AG09319 (cell line): ENCODE measurements at places on chromosomes 12 and 14.

GRCh38 chr14:80627745-80628144 lies 313.8 kb downstream of the CEP128 start:
- DNase-seq, result no peak

- DNase-seq, result no peak
Measured at GRCh38 chr12:4819654-4820053, 90.1 kb upstream of the KCNA1 start.

GRCh38 chr12:24297516-24297915 lies 348.0 kb upstream of the SOX5 start:
- DNase-seq, result no peak

DNA sequence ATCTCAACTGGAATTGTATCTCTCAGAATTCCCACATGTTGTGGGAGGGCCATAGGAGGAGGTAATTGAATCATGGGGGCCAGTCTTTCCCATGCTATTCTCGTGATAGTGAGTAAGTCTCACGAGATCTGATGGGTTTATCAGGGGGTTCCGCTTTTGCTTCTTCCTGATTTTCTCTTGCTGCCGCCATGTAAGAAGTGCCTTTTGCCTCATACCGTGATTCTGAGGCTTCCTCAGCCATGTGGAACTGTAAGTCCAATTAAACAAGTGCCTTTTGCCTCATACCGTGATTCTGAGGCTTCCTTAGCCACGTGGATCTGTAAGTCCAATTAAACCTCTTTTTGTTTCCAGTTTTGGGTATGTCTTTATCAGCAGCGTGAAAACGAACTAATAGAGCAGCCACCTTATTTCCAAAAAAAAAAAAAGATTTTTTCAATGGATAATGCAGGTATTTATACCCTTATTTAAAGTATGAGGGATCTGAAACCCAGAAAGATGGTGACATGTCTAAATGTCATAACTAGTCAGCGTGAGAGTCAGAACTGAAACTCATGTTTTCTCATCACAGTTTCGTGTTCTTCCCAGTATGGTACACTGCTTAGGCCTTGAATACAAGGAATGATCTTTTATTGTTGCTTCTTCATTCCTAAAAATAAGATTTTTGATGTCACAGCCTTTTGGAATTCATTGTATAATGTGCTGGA lies 89.6 kb downstream of the ERC1 start:
- no peak for DNase-seq

DNA sequence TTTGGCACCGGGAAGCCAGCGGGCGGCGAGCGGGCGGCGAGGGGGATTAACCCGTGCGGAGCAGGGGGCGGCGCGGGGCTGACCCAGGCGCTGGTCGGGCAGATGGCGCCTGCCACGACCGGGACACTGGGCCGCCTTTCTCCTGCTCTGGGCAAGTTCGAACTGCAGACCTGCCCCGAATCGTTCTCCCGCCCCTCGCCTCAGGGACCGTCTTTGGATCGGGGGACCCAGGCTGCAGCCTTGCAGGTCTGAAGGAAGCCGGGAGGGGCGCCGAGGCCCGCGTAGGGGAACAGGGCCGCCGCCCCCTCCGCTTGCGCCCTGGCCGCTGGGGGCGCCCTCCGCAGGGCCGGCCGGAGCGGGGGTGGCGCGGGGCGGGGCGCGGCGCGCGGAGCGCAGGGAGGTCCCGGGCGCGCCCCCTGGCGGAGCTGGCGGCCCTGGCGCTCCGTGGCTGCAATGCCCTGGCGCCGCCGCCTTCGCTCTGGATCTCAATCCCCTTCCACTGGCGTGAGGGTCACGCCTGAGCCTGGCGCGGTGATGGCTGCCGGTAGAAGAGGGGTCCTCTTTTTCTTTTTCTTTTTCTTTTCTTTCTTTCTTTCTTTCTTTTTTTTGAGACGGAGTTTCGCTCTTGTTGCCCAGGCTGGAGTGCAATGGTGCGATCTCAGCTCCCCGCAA lies 449 bp upstream of the LTBP2 start:
- peak; percentile 56 for DNase-seq
